ENCODE measurements at places on chromosomes 6 and 20. TPM values are rescaled to one million over a fixed set of nuclear protein-coding genes. Genes with fewer than 3 reads are reported as not detected.

- peaks cover 1% of the 10 kb centered on the region for H3K4me1 ChIP-seq
- DNase-seq = no peak
- H3K27me3 ChIP-seq = peaks cover 14% of the 10 kb centered on the region
- no peak overlapping the region for H3K27ac ChIP-seq
- no peaks in the 10 kb centered on the region for H3K36me3 ChIP-seq
These were observed 70.8 kb downstream of the EYA2 start for GRCh38 chr20:46965477-46965876.

DNA sequence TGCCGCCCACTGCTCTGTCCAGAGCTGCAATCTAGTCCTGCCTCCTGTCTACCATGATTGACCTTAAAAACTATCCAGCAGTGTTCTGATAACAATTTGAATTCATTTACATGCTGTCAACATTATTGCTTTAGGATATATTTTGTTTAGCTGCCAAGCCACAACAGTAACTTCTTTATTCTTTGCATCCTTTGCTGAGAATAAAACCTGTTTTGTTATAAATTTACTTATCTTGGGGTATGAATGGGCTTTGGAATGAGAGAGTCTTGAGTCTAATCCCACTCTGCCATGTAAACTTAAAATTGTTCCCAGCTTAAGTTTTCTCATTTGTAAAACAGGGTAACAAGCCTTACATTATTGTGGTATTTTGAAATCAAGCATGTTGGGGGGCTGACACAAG, 116.4 kb downstream of the FLRT3 start:
- H3K4me1 ChIP-seq = no peaks in the 10 kb centered on the region
- H3K27me3 ChIP-seq = no peaks in the 10 kb centered on the region

ASIP gene
- not detected for total RNA-seq

PNLDC1 gene
- total RNA-seq = 0.96 TPM

GRM1 gene
- not detected for total RNA-seq

HAO1 gene
- total RNA-seq = not detected

GRCh38 chr6:34555328-34555727, 801 bp downstream of the SPDEF start:
- no peaks in the 10 kb centered on the region for H3K36me3 ChIP-seq
- H3K4me1 ChIP-seq = peaks cover 12% of the 10 kb centered on the region
- peak overlapping the region; percentile 41 for H3K4me3 ChIP-seq
- H3K27ac ChIP-seq = peak overlapping the region; percentile 74
- DNase-seq = no peak

DNA sequence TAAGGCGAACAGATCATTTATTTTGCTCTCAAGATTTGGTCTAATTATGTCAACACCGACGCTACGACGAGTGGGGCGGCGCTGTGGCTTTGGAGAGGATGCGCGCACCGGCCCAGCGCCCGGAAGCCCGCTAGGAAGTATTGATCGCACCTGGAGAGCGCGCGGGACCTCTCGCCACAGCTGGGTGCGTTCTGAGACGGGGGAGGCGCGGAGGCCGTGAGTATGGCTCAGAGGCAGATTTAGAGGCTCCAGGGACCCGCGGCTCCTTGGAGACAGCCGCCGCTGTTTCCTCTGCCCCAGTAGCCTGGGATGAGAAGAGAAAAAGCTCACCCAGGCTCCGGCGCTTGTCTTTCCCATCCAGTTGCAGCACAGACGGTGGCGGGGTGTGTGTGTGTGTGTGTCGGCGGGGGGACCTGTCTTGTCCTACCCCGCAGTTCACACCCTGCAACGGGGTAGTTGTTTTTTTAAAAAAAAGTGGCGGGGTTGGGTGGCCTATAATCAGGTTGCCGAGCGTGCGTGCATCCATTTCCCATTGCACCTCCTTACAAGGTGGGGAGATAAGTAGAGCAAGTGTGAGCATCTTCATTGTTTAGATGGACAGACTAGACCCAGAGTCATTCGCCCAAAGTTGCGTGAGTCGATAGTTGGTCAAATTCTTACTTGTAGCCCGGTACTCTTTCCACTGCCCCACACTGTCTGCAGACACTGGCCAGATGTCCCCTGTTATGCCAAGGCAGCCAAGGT, 11.2 kb downstream of the TFAP2D start:
- DNase-seq = no peak
- H3K27ac ChIP-seq = no peak overlapping the region
- H3K27me3 ChIP-seq = peaks cover 52% of the 10 kb centered on the region
- H3K4me3 ChIP-seq = peak overlapping the region; percentile 60
